Heart right ventricle (tissue), 16 donors: ENCODE measurements at places on chromosomes 16 and 17. TPM values are rescaled to one million over a fixed set of nuclear protein-coding genes. Genes with fewer than 3 reads are reported as not detected.

- H3K4me1 ChIP-seq, result peaks cover 24% of the 10 kb centered on the region
- H3K27ac ChIP-seq, result peak overlapping the region; percentile 94
- peaks cover 23% of the 10 kb centered on the region for H3K36me3 ChIP-seq
Measured at GRCh38 chr16:23594186-23594585, 1.9 kb downstream of the NDUFAB1 start.

DNA sequence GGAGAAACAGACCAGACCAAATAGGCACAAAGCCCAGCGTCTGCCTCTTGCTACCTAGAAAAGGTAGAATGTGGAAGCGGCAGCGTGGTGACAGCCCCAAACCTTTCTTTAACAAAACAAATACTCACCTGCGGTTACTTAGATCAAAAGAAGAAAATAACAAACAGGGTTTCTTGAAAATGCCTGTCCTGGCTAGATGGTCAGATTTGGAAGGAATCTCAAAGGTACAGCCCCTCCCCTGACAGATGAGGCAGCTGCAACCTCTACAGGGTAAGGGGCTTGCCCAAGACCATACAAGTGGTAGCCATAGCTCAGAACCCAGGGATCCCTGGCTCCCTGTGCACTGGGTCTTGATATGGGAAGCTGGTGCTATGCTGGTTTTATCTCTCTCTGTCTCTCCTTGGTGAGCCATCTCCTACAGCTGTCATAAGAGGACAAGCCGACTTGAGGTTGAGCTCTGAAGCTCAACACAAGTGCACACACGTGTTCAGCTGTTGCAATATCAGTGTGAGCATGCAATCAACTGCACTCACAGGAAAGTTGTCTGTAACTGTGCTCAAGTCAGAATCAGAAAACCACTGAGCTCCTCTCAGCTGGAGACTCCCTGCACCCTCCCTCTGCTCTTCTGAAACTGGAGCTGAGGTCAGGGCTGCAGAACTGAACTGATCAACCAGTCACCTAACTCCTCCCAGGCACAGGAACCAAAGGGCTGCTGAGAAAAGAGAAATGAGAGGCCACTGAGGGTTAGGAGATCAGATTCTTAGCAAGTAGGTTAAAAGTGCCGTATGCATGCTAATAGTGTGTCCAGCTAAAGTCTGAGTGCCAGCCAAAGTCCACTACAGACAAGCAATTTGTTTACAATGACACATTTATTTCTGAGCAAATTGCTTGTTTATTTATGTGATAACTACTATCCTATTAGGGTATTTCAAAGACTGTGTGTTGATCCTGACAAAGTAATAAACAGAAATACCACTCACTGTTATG is 6.1 kb upstream of the RNF157 start:
- no peak overlapping the region for H3K4me3 ChIP-seq
- no peak overlapping the region for H3K27ac ChIP-seq
- no peaks in the 10 kb centered on the region for H3K36me3 ChIP-seq
- peaks cover 5% of the 10 kb centered on the region for H3K4me1 ChIP-seq
- H3K27me3 ChIP-seq, result no peaks in the 10 kb centered on the region
- DNase-seq, result no peak

Gene CD7
- total RNA-seq, result 0.32 TPM

GRCh38 chr17:74192950-74193781 is 10.3 kb upstream of the RPL38 start:
- no peak overlapping the region for H3K27ac ChIP-seq
- H3K36me3 ChIP-seq, result no peaks in the 10 kb centered on the region
- no peaks in the 10 kb centered on the region for H3K4me1 ChIP-seq
- H3K4me3 ChIP-seq, result no peak overlapping the region
- peak; percentile 40 for DNase-seq

DNA sequence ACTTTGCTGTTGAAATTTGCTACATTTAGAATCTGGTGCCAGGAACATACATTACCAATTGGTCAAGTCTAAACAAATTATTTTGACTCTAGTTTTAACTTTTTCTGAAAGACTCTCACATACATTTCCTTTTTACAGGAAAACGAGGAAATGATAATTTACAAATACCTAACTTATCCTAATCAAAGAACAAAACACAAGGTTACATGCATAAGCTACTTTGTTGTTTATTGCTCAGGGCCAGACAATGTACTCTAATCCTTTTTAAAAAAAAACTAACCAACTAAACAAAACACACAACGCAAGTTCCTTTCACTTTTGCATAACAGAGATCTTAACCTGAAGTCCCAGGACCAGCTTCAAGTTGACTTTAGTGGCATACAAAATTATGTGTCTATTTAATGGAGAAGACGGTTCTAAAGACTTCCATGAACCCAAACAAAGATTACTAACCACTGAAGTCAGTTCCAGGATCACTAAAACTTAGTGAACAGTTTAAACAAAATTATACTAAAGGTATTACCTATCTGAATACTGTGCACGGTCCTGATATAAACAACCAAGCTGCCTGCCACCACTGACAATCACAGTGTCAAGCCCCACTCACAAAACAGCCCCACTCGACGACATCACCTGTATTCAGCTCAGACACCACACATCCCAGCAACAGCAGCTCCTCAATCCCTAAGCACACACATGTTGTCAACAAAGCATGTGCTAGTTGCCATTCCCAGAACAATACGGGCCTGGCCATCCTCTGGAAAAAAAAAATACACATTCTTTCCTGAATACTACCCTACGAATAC is 1.9 kb downstream of the ZNF652 start:
- no peak overlapping the region for H3K27ac ChIP-seq
- H3K4me3 ChIP-seq, result peak overlapping the region; percentile 97
- H3K4me1 ChIP-seq, result peaks cover 44% of the 10 kb centered on the region

Gene TPSB2
- 2.8 TPM for total RNA-seq

Gene RCVRN
- total RNA-seq, result 0.36 TPM

DNA sequence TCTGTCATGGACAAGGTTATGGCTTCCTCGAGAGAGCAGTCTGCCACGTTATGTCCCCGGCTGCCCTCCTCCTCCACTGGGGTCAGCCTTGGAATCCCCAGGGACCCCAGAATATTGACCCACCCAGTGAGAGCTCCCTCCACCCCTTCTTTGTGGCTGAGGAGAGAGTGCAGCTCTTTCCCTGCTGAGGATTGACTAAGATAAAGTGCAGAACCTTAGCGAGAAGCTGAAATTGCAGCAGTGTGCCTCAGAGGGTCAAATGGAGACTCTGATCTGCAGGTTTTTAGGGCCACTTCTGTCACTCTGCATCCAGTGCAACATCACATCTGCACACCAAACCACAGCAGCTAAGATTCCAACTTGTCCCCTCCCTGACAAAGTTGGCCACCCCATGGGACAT is 25.6 kb upstream of the PMFBP1 start:
- no peak overlapping the region for H3K27ac ChIP-seq
- H3K36me3 ChIP-seq, result no peaks in the 10 kb centered on the region
- no peak overlapping the region for H3K4me3 ChIP-seq

GRCh38 chr16:86625821-86626220 is 47.5 kb downstream of the FOXL1 start:
- H3K4me3 ChIP-seq, result no peak overlapping the region
- H3K4me1 ChIP-seq, result no peaks in the 10 kb centered on the region
- H3K27ac ChIP-seq, result no peak overlapping the region
- no peaks in the 10 kb centered on the region for H3K36me3 ChIP-seq

Gene SEZ6
- total RNA-seq, result not detected

Gene KRTAP3-2
- total RNA-seq, result not detected

- no peaks in the 10 kb centered on the region for H3K27me3 ChIP-seq
- H3K36me3 ChIP-seq, result no peaks in the 10 kb centered on the region
- H3K4me1 ChIP-seq, result no peaks in the 10 kb centered on the region
- H3K4me3 ChIP-seq, result no peak overlapping the region
- no peak overlapping the region for H3K27ac ChIP-seq
Measured at GRCh38 chr17:72829883-72830282, 262.6 kb downstream of the SLC39A11 start.

DNA sequence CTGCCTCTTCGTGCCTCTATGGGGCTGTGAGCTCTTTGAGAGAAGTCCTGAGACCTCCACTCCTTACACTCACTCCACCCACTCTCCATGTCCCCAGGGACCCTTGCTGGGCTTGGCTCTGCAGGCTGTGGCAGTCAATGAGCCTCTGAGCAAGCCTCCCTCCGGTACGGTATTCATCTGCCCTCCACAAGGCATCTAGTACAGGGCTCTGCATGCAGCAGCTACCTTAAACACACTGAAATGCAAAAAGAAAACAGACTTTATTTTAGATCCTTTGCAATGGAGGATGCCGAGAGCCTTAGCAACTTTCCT is 38.9 kb upstream of the SMPD3 start:
- no peak for DNase-seq
- no peaks in the 10 kb centered on the region for H3K27me3 ChIP-seq
- H3K4me3 ChIP-seq, result no peak overlapping the region
- H3K4me1 ChIP-seq, result no peaks in the 10 kb centered on the region

Gene EXOC3L1
- total RNA-seq, result 3.1 TPM

DNA sequence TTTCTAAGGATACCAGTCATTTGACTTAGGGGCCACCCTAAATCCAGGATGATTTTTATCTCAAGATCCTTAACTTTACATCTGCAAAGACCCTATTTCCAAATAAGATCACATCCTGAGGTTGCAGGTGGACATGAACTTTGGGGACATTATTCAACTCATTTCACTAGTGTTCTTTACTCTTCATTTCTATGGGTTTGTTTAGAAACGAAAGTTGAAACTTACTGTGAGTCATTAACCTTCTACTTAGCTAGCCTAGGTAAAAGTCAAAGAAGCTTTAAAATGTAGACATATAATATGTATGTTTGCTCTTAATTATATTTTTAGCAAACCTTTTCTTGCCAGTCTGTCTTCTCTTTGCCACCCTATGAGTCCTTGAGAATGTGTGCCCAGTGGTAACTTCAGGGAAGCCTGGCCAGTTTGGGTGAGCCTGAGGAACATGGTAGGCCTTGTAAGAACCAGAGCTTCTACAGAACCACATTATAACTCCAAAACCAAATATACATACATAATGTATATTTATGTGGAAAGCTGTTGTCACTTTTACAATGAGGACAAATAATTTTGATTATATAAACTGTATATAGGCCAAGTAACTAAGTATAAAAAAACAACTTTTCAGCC is 38.4 kb downstream of the BPTF start:
- H3K27me3 ChIP-seq, result no peaks in the 10 kb centered on the region
- DNase-seq, result no peak
- no peak overlapping the region for H3K27ac ChIP-seq
- H3K4me3 ChIP-seq, result no peak overlapping the region
- H3K36me3 ChIP-seq, result no peaks in the 10 kb centered on the region

- peaks cover 47% of the 10 kb centered on the region for H3K4me1 ChIP-seq
- no peaks in the 10 kb centered on the region for H3K36me3 ChIP-seq
- no peaks in the 10 kb centered on the region for H3K27me3 ChIP-seq
Measured at GRCh38 chr16:89319886-89320781, 102.6 kb downstream of the ZNF778 start.

- peaks cover 10% of the 10 kb centered on the region for H3K4me1 ChIP-seq
- DNase-seq, result no peak
- H3K4me3 ChIP-seq, result peak overlapping the region; percentile 63
- peaks cover 2% of the 10 kb centered on the region for H3K27me3 ChIP-seq
- H3K27ac ChIP-seq, result peak overlapping the region; percentile 55
- no peaks in the 10 kb centered on the region for H3K36me3 ChIP-seq
Measured at GRCh38 chr17:46771561-46772474, 46.7 kb downstream of the WNT3 start.

DNA sequence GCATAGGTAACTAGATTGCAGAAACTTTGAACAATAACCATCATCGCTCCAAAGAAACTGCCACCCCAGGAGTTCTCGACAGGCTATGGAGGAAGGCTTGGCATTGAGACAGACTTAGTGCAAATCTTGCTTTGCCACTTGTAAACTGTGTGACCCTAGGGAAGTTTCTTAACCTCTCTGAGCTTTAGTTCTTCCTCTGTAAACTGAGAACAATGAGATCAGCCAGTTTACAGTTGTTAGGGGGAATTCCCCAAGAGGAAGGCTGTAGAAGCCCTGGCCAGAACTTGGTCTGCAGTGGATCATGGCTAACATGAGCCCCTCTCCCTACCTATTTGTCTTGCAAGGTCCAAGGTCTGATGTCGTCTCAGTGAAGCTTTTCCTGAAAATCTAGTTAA is 78.9 kb downstream of the NT5M start:
- peaks cover 9% of the 10 kb centered on the region for H3K27me3 ChIP-seq
- H3K4me3 ChIP-seq, result no peak overlapping the region
- no peaks in the 10 kb centered on the region for H3K36me3 ChIP-seq
- no peak for DNase-seq
- peaks cover 3% of the 10 kb centered on the region for H3K4me1 ChIP-seq

DNA sequence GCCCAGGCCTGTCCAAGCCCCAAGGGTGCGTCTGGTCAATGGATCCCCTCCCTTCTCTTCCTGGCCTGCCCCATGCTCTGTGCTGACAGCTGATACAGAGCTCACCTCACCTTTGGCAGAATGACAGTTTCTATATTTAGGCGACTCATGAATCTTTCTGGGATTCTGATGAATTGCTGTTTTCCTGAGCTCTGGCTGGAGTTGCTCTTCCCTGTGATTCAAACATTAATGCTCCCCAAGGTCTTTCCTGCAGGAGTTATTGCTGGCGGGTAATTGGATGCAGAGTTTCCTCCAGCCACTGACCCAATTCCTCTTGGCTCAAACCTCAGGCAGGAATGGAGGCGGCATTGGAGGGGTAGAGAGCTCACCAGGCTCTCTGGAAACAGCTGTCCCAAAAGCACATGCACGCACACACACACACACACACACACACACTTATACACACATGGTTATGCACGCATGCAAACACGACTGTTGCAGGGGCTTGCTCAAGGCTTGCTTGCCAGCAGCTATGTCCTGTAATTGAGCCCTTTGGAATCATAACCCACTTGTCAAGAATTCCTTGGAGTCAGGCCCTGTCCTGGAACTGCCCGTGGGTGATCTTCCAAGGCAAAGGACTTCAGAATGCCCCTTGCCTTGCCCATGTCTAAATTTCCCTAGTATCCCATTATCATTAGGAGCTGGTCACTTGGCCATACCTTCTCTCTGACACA is 128.8 kb downstream of the ASIC2 start:
- H3K4me3 ChIP-seq, result no peak overlapping the region
- H3K36me3 ChIP-seq, result no peaks in the 10 kb centered on the region
- no peak for DNase-seq
- H3K27ac ChIP-seq, result no peak overlapping the region

DNA sequence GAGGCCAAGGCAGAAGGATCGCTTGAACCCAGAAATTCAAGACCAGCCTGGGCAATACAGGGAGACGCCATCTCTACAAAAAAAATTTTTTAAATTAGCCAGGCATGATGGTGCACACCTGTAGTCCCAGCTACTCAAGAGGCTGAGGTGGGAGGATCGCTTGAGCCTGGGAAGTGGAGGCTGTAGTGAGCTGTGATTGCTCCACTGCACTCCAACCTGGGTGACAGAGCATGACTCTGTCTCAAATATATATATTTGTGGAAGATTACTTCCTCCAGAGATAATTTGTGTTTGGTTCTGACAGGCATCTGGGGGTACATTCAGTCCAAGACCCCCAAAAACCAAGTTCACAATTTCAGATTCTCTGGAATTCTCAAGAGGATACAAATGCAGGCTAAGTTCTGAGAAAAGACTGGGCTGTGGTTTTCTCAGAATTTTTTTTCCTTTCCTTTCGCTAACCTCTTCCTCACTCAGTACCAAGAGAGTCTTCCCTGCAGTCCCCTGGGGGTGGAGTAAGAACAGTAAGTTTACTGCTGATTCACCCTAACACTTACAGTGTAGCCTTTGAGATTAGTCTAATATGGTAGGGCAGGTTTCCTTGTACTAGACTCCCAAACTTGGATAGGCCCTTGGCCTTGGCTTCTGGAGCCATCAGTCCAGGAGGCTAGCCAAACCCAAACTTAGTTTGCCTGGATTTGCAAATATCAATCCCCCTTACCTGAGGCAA is 15.1 kb downstream of the GSDMB start:
- no peaks in the 10 kb centered on the region for H3K4me1 ChIP-seq
- no peak for DNase-seq
- H3K27me3 ChIP-seq, result no peaks in the 10 kb centered on the region
- H3K36me3 ChIP-seq, result peaks cover 13% of the 10 kb centered on the region
- no peak overlapping the region for H3K4me3 ChIP-seq

- DNase-seq, result peak; percentile 11
- no peak overlapping the region for H3K27ac ChIP-seq
- peaks cover 58% of the 10 kb centered on the region for H3K27me3 ChIP-seq
- no peaks in the 10 kb centered on the region for H3K36me3 ChIP-seq
Measured at GRCh38 chr17:33291248-33292200, 1.6 kb downstream of the ASIC2 start.
